ENCODE measurements at places on chromosomes 7 and 10.

GRCh38 chr7:67696878-67697277 is 700.2 kb downstream of the TYW1 start:
- DNase-seq: no peak

DNA sequence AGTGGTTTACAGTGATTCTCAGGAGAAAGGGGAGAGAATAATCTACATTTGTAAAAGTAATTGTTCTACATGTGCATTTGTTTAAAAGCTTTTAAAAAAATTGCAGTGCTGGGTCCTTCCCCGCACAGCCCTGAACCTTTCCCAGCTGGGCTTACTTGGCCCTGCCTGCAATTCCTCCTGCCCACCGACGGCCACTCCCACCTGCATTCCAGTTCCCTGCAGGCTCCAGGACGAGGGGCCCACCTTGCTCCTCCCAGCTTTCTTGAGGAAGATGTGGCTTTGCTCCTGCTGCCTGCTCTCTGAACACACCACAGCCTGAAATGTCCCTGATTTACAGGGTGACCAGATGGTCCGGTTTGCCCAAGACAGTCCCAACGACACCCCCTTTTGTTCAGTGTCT is 222.7 kb downstream of the PRPF18 start:
- peak; percentile 67 for DNase-seq

DNA sequence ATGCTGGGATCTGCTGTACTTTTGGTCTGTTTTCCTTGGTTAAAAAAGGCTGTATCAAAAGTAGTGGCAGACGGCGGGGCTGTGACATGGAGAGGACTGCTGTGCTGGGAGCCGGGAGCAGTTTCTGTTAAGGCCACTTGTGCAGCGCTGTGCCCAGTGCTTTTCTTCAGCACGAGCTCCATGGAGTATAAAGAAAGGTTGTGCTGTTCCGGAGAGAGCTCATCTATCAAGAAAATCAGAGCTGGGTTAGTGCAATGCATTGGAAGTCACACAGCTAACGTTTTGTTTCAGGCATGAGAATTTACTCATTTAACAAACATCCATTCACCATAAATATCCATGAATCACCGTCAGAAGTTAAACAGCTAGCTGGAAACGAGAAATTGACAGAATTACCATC is 62.0 kb downstream of the KIAA1549 start:
- no peak for DNase-seq

DNA sequence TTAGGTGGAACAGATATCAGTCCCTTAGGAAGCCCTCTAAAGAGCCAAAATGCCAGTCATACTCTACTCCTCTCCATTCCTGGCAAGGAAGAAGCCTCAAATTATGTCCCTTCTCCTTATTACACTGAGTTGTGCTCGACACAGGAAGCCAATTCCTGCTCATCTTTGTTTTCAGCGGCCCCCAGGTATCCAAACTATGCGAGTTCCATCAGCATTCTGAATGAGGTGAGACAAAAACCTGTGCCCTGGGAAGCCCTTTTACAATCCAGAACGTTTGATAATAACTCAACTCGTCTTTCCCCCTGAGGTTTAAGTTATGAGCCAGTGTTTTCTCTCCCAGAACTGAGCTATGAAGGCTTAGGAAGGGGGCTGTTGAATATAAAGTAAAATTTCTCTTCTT is 580.5 kb downstream of the NXPH1 start:
- no peak for DNase-seq

DNA sequence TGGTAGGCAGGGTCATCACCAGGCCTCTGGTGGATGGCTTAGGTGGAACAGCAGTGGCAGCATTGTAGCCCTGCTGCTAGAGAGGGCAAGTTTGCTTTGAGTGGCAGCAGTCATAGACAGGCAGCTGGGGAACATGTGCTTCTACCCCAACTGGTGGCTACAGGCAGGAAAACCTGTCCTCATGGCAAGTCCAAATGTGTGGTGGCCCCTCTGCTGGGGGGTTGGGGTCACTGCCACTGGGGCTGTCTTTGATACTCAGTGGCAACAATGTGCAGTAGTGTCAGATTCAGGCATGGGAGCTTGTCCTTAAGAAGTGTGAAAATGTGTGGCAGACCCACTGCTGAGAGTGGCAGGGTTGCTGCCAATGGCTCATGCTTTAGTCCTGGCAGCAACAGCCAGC is 186.2 kb upstream of the NPSR1 start:
- no peak for DNase-seq

DNA sequence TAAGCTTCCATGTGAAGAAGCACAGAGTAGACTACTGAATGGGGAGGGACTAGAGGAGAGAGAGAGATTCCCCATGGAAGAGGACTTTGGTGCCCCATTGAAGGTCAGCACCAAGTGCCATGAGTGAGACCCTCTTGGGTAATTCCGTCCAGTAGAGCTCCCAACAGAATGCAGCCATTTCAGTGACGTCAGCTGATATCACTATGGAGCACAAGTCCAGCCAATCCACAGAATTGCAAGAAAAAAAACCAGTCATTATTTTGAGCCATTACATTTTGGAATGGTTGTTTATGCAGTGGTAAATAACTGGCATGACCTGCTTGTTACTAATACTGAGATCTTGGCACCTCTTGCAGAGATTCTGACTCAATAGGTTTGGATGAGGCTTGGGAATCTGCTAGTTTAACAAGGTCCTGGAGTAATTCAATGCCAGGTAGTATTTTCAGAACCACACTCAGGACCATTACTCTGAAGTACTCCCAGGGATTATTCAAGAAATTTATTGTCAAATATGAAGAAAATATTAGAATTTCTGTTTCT is 52.6 kb upstream of the SP8 start:
- no peak for DNase-seq

- no peak for DNase-seq
Observed at GRCh38 chr10:99346247-99346646, 17.1 kb downstream of the CNNM1 start.

DNA sequence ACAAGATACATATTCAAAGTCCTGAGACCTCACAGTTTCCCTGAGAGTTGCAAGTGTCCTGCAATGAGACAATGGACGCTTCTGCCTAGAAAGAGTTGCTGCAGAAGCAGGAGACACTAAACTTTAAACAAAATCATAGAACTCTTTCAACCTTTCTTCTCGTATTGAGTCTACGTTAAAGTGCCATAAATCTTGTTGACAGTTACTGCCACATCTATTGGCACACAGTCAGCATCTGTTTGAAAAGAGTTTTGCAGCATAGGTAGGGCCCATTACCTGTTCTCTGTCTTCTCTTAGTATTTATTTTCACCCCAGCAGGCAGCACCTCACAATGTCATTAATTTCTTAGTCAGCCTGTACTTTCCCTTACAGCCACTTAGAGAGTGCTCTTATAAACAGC is 335.3 kb upstream of the ETV1 start:
- DNase-seq: no peak

- DNase-seq: no peak
Observed at GRCh38 chr10:33734393-33735155, 400.1 kb upstream of the NRP1 start.

DNA sequence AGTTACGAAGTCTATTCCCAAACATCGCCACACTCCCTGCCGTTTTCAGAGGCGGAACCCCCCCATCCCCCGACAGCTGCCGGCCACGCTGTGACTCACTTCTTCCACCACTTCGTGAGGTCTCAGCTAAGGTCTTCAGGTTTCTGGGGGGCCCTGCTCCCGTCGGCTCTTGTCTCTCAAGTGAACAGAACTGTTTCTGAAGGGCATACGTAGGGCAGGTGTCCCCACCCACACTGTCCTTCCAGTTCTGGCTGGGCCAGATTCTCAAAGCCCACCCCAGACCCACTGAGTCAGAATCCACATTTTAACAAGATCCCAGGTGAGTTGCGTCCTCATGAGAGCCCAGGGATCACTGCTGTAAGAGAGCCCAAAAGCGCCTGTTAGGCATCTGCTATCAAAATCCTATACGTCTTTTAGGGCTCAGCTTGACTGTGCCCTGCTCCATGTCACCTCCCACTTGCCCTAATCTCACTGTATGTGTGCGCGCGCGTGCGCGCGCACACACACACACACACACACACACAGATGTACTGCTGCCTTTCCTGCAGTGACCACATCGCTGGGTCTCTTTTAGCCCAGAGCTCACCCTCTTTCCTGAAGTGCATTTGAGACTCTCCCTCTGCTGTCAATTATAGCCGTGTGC is 78.8 kb downstream of the PROSER2 start:
- DNase-seq: no peak

DNA sequence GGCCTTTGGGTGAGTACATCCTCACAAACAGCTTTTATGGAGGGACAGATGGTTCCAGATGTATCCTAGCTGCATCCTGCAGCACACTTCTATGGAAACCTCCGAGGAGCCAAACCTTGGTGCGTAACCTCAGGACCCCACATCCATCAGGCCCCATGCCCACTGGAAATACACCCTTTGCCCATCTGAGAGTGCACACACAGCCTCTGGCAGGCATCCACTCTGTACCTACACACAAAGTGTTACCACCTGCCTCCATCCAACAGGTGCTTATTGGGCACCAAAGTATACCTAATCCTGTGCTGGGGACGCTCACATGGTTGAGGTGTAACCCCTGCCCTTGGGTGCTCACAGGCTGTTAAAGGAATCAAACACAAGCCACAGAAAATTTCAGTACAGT is 117.9 kb downstream of the ADCY1 start:
- DNase-seq: peak; percentile 7

DNA sequence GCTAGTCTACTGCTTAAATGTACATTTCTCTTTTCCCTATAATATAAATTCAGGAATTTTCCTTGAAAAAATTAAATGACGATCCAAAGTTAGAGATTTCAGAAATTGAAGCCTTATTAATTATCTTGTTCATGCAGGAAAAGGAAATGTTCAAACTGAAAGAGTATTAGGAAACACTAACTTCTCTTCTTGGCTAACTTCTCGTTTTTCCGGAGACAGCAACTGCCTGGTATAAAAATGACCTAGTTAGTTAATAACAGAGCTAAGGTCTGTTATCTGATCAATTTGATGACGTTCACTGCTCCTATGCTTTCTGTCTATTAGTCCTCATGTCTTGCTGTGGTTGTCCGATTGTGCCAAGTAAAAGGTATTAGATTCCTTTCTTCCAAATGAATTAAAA is 212.5 kb downstream of the DGKB start:
- DNase-seq: no peak

GRCh38 chr7:16594061-16594460 is 51.5 kb downstream of the ANKMY2 start:
- DNase-seq: no peak

- DNase-seq: no peak
Observed at GRCh38 chr7:155312633-155313032, 15.0 kb downstream of the INSIG1 start.

- peak; percentile 70 for DNase-seq
Observed at GRCh38 chr7:108001764-108002725, 916 bp downstream of the LAMB1 start.

GRCh38 chr10:109239371-109239770 is 683.9 kb downstream of the XPNPEP1 start:
- DNase-seq: no peak

DNA sequence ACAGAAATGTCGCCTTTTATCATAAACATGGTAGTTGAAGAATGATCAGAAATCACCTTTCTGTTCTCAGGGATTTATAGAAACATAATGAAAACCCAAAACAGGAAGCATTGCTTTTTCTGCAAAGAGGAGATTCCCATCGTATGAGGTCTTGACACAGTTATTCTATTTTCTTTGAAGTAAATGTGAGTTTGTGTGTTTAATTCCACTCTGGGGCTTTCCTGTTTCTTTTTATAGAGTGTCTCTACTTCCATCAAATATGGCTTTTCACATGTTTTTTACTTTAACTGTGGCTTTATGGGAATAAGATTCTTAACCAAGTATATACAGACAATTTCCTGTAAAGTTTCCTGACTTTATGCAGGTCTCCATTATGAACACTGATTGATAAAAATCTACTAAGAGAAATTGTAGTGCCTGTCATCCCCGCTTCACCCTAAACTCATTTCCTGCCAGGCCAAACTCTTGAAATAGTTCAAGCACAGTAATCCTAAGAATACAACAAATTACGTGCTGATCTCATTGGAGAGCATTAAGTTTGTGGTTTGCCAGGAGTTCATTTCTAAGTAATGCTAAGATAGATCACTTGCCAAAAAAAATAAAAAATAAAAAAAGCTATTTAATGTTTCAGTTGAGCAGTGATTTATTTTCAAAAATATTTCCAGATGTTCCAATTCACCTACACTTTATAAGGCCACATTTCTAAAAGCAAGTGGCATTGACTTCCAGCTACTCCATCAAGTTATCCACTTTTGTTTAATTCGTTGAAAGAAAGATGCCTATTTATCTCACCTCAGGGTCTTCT is 52.2 kb upstream of the SEC61G start:
- no peak for DNase-seq

GRCh38 chr10:6136215-6137201 is 47.7 kb downstream of the RBM17 start:
- no peak for DNase-seq

DNA sequence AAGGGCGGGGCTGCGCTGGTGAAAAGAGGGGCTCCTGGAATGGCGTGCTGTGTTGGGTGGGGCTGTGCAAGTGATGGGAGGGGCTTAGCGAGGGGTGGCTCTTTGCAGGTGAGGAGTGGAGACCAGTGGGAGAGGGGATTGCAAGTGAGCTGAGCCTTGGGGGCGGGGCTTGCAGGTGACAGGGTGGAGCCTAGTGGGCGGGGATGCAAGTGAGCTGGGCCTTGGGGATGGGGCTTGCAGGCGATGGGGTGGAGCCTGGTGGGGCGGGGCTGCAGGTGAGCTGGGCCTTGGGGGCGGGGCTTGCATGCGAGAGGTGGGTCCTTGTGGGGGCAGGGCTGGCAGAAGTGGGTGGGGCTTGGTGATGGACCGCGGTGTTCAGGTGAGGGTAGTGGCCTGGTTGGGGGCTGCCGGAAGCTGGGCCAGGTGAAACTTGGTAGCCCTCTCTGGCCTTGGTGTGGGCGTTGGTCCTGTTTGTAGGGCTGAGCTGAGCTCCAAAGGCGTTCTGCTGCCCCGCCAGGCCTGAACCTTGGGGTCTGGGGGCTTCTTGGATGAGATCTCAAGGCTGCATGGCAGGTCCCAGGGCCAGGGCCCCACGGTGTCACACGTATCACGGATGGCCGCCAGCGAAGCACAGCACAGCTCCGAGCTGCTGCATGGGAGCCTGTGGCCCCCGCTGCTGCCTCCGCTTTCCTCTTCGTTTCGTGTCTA is 743 bp upstream of the PITRM1 start:
- DNase-seq: no peak

DNA sequence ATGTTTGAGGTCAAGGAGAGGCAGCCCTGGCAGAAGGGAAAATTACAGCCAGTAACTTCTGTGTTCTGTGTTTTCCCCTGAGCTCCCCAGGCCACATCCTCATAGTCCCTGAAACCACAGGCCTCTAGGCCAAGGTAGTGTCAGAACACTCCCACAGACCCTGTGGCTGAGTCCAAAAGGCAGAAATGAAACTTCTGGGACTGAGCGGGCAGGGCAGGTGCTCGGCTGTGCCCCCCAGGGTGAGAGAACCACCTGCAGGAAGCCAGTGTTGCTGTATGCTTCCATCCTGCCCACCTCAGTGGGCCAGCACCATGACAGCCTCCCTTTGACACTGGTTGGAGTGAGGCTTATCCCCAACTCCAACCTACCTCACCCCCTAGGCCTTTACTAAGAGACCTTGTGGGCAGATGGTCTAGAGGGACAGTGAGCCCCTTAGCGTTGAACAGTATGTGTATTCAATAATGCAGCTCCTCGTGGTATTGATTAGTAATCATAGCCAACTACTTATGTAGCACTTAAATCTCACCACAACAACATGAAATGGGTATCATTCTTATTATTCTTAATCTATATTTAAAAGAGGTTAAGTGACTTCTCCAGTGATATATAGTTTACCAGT is 30.3 kb downstream of the PIK3CG start:
- DNase-seq: no peak
